ENCODE measurements at places on chromosomes 4 and X.

DNA sequence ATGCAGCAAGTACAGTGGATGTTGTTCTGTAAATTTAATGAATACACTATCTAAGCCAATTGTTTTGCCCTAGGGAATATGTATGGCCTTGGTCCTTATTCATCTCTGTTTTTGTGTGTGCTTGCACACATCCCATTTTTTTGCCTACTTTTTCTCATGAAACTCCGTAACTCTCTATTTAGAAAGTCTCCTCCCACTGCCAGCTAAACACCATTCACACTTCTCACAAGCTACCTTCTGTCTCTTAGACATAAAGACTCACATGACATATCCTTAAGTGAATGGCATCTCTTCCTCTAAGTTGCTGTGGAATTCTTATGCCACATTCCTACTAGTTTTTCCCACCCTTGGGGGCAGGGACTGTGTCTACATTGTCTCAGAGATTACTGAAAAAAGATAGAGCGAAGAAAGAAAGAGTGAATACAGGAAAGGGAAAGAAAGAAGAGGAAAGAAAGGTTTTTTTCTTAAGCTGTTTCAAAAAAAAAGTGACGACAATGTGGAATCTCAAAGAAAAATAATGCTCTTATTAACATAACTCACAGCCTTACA, 117.5 kb downstream of the ATG4A start:
- DNase-seq: no peak

- DNase-seq: no peak
These were observed 431.8 kb upstream of the HTR2C start for GRCh38 chrX:114152130-114152529.

- DNase-seq: no peak
These were observed 544.9 kb upstream of the CPXCR1 start for GRCh38 chrX:88202149-88202548.

DNA sequence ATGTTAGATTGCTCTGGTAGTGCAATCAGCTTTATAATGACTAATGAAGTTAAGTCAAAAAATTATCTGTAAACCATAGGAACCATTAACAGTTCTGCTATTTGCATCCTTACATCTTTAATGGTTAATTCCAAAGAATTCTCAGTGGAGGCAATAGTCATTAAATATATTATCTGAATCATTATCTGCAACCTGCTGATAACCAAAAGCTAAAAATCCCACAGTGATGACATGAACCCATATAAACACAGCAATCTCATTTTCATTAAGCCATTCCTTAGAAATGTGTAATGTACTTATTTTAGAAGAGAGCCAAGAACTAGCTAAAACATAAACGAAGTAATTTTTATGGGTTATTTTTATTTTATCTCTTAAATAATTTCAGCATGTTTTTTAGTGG, 60.2 kb downstream of the MAGEB16 start:
- no peak for DNase-seq

DNA sequence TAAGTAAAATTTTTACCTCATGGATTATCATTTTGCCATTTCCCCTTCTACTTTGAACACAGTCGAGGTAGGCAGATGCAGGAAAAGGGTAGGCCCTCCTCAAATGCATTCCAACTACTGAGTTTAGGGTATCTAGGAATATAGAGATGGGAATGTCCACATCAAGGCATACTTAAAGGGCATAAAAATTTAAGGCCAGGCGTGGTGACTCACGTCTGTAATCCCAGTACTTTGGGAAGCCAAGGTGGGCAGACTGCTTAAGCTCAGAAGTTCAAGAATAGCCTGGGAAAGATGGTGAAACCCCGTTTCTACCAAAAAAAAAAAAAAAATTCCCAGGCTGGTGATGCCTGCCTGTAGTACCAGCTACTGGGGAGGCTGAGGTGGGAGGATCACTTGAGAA, 146.5 kb downstream of the PDGFC start:
- DNase-seq: no peak

GRCh38 chr4:140450352-140450751, 22.9 kb upstream of the CLGN start:
- DNase-seq: no peak

- DNase-seq: no peak
These were observed 191.0 kb upstream of the PPARGC1A start for GRCh38 chr4:24080871-24081270.

DNA sequence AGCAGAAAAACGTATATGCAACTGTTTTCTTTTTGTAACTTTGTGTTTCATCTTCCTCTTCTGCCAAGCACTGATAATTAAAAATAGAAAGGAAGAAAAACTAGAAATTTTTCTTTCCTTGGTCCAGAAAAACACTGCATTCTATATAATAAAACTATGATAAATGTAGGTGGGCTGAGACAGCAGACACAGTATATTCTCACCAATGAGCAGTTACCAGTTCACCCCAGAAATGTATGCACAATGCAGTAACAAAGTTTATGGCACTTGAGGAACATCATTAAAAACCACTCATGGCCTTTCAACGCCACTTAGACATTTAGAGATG, 79.4 kb downstream of the FAT1 start:
- DNase-seq: no peak

- DNase-seq: no peak
These were observed 30.5 kb upstream of the PPP2R2C start for GRCh38 chr4:6502747-6503465.

GRCh38 chr4:142548491-142548890, 297.6 kb downstream of the INPP4B start:
- DNase-seq: no peak

- DNase-seq: no peak
These were observed 115.0 kb downstream of the PJA1 start for GRCh38 chrX:69050051-69050765.

- DNase-seq: no peak
These were observed 30.2 kb upstream of the NKX6-1 start for GRCh38 chr4:84529169-84529751.

DNA sequence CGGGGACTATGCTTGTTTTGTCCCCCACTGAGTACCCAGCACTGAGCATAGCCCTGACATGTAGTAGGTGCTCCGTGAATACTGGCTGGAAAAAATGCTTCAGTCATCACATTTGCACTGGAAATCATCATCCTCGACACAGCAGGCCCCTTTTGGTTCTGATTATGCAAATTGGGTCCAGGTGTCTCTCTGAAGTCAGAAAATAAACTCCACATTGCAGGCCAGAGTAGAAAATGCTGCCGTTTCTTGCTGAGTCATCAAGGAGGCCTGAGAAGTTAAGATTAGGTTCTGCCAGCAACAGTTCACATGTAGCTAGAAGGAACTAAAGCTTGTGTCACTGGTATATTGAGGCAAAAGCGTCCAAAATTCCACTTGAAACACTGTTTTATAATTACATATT, 15.0 kb upstream of the STK32B start:
- DNase-seq: no peak

DNA sequence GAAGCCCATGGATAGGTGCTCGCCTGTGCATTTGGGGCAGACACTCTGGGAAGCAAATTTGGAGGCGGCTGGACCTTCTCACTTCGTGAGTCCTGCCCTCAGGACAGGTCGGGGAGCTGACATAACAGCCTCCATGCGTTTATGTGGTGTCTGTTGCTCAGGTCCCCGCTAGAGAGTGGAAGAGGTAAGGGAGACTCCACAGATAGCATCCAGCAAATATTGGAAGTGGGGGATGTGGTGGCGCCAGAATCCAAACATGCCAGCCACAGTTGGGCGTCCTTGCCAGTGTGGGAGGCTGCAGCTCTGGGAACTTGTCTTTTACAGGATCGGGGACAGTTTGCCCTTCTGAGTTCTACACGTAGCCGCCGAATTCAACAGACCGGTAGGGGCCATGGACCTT, 47.8 kb downstream of the ZNF182 start:
- DNase-seq: no peak

- DNase-seq: no peak
These were observed 562.8 kb upstream of the IGFBP7 start for GRCh38 chr4:57672846-57673433.
